Suprapubic skin (tissue), 4 donors: ENCODE measurements at places on chromosomes 2 and 18.

GRCh38 chr2:168244318-168244717 lies 3.1 kb downstream of the STK39 start:
- no peak for DNase-seq

DNA sequence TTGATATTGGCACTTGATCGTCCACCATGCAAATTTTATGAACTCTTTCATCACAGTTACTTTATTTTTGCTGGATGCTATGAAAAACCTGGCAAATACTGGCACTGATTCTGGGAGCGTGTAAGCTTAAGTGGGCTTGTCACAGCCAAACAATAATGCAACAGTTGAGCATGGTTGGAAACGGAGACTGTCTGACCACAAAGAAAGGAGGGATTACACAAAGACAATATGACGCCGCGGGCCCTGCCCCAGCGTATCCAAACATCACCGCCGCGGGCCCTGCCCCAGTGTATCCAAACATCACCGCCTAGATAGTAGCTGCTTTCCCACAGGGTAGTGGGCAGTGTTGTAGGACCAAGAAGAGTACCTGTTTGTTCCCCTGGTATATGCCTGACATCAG lies 135.9 kb downstream of the PRPF40A start:
- DNase-seq = no peak

DNA sequence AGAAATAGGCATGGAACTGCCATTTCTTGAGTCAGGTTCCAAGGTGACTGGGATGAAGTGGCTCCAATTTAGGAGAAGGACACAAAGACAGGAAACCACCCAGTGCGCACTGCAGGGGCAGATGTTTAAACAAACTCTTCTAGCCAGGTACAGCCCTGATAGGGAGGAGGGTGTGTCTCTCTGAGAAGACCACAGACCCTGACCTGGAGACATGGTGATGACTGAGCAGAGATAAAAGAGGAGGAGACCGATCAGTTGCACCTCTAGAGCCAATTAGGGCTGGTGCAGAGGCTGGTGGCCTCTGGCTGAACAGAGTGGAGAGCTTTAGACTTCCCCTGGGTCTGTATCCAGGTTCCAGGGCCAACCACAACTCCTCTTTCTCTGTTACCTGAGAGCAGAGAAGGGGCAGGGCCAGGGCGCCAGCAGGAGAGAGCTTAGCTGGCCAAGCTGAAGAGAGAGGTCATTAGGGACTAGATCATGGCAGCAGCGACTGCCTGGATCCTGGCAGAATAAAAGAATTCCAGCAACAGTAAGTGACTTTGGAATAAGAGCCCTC lies 5.4 kb upstream of the SPOPL start:
- no peak for DNase-seq

DNA sequence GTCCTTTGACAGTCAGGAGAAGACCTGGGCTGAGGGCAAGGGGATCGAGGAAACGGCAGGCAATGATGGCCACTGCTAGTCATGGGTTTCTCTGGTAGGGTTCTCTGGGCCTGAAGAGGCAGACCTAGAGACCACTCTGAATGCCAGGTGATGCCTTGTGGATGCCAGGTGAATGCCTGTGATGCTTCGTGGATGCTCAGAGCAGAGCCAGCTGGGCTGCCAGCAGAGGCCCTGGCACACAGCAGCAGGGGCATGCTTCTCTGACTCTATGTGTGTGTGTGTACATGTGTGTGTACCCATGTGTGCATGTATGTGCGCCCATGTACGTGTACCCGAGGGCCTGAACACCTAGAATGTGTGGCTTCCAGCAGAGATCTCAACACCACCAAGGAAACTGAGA lies 172.0 kb downstream of the TNS1 start:
- no peak for DNase-seq

- no peak for DNase-seq
Observed at GRCh38 chr18:41524674-41525470, 430.2 kb upstream of the PIK3C3 start.

DNA sequence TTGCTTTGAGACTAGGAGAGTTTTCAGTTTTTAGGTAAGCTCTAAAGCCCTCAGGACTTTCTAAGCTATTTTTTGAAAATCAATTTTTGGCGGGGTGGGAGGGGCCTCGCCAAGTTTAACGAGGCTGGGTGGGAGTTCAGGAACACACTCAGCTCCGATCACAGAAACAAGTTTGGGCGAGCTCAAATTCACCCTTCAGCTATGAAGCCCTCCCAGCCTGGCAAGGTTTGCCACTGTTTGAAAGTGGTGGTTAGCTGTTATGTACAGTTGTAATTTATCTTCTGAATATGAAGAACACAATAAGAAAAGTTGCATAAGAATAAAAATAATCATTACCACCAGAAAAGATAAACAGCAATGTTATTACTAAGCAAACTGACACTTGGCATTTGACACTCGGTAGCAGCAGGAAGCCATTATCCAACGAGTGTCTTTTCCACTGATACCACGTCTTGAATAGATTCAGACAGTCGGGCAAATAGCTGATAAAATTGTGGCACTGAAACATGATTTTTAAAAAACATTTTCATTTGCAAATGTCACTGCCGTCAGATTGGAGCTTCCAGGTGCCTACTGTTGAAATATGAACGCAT lies 59.8 kb downstream of the KCTD1 start:
- DNase-seq = no peak

GRCh38 chr2:175170659-175171304 lies 2.8 kb upstream of the ATF2 start:
- DNase-seq = no peak

DNA sequence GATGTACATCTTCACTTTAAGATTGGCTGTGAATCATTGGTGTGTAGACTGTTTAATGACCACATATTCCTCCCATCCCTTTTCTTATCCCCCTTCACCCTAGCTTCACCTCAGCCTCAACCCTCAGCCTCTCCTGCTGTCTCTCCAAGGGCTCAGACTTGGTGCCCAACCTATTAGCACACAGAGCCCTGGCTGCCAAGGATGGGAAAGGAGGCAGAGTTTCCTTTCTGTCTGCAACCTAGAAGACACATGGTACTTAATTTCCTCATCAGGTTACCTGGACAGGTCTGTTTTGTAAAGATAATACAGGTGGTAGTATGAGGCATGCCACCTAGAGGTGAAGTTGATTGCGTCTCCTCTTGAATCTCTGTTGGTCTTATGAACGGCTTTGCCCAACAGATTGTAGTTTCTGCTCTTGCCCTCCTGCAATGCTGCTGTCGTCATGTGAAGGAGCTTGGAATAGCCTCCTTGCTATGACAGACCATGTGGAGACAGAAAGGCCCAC lies 44.5 kb upstream of the RMND5A start:
- no peak for DNase-seq

DNA sequence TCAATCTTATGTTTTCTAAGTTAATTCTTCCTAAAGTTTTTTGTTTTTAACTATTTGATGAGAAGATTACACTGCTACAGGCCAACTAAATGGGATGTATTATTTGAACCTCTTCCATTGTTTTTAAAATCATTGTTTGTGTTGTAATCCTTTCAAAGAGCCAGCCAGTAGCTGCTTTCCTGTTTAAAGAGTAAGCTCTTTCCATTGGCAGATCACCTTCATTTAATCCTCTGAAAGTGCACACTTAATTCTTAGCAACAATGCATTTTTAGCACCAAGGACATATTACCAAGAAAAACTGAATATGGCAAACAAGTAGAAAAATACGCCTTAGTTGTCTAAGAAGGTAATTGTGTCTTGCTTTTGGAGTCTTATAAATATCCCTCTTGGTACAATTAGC lies 54.0 kb downstream of the MEIS1 start:
- no peak for DNase-seq

DNA sequence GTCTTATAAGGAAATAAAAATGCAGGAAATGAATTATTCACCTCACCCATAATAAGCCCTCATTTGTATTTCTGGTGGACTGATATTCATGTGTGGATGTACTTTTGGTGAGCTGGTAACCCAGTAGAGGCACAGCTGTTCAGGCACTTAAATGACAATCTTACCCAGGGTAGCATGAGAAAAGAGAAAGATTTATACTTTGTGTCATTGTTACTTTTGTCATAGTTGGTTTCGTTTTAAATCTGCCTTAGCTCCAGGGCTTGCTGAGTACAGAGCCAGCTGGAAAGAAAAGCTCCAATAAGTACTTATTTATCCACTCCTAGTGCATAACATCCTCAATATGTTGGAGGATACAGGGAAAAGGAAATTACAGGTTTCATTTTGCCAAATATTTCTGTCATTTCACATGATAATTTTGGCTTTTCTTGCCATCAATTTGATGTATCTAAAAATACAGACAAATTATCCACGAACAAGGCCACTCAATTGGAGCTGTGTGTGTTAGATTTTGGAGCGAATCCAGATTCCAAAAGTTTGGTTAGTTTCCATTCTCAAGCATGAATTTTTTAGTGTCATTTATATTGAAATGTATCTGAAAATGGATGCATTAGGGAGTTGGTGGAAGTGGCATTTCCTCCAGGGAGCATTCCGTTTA lies 1276.1 kb upstream of the FAM98A start:
- no peak for DNase-seq

- DNase-seq = no peak
Observed at GRCh38 chr2:181697126-181697525, 16.8 kb upstream of the NEUROD1 start.

DNA sequence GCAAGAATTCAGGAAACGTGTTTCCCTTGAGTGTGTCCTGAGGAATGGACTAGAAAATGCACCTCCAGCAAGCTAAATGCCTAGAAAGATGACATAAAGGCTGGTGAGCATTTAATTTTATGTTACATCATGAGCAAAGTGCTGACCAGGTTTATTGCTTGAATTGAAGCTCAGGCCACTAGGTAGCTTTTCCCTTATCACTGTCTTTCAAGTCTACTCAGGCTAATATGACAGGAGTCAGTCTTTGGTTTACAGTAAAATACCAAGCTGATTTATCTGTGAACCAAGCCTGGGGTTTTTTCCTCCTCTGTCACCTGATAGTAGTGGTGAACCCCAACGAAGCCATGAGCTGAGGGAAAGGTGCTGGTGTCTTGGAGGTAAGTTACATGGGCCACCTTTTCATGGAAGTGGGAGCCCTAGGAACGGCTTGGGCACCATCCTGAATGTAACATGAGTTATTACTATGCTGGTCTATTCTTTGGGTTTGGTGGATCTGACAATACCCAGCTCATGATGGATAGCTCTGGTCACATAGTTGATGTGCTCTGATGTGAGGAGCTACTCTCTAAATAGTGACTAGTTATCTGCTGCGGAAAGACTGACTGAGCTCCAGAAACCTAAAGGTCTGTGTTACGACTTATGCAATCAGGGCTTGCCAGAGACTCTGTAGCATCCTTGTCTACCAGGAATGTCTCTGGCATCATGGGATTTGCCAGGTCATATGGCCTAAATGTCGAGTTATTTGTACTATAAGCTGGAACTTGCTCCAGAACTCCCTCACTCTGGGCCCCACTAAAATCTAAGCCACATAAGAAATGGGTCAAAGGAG lies 39.8 kb downstream of the NUP35 start:
- DNase-seq = no peak

DNA sequence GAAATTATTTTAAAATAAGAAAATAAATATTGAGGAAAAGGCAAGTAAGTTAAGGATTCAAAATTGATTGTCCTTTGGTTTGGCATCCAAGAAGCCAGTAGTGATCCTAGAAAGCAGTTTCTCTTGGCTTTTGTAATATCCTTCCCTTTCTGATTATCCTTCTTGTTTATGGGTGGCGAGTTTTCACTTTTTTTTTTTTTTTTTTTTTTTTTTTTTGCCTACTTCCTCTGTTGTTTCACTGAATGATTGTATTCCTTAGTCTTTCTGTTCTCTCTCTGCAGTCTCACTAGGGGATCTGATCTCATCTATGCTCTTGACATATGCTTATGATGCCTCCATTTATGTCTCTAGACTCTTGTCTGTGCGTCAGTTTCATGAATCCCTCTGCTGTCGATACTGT lies 4.2 kb downstream of the NAPG start:
- DNase-seq = no peak

DNA sequence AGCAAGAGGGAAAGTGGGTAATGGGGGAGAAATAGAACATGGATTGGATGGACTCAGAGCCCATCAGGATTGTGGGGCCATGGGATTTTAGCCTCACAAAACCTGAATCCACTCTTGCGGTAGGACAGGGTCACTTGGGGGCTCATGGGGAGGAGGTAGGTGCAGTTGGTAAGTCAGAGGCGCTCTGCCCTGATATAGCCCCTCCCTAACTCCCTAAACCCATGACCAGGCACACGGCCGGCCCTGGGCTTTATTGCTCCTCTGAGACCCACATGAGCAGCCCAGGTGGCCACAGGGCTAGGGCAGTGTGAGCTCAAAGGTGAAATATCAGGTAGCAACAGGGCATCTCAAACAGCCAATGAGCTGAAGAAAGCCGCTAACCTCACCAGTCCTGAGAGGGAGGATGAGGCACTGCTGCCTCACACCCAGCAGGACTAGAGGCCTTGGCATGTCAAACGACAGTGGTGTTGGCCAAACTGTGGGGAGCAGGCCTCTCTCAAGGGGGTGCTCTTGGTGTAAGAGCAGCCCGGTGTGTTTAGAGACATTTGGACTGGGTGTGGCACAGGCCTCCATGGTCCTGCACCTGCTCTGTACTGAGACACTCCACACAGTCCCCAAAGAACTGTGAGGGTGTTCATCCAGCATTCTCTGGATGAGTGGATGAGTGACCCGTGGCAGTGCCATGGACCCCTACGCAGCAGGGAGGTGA lies 90.8 kb upstream of the HS6ST1 start:
- peak; percentile 44 for DNase-seq
